ENCODE measurements at places on chromosomes 7 and 10.

GRCh38 chr7:2771274-2771731, 72.8 kb downstream of the GNA12 start:
- DNase-seq = no peak

DNA sequence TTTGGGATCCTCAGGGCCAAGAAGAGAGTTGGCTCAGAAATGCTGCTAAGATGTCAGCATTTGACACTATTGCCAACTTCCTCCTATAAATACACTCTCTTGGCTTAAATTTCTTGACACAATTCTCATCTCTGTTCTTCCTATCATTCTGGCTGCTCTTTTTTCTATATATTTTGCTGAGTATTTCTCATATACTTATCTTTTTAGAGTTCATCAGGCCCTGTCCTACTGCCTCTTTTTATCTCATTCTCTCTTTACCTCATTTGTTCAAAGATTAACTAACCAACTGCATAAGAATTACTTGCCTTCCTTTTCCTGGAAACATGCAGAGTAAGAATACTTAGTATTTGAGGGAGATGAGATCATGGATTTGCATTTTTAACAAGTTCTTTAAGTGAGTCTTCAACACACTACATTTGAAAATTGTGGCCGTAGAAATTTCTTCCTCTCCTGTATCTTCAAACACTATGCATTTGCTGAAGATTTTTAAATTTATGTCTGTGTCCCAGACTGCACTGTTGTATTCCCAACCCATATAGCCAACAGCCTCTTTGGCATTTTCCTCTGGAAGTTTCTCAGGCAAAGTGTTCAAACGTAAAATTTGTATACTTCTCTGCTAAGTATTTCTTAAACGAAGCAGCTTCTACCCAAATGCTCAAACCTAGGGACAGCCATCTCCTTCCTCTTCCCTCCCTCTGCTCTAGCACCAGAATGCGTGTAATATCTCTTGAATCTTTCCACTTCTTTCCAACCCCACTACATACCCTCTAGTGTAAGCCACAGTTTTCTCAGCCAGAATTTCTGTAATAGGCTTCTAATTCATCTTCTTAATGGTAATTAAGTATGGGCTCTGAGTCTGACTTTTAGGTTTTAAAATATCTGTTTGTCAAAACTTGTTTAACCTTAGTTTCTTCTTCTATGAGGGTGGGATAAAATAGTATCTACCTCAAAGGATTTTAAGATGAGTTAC, 35.5 kb downstream of the ARL4A start:
- no peak for DNase-seq

- no peak for DNase-seq
These were observed 145.7 kb downstream of the ELAPOR2 start for GRCh38 chr7:86913709-86914108.

- peak; percentile 60 for DNase-seq
These were observed 129.9 kb downstream of the CFAP58 start for GRCh38 chr10:104483582-104483981.

GRCh38 chr7:149071641-149072437, 18.7 kb downstream of the ZNF786 start:
- no peak for DNase-seq

GRCh38 chr10:6022660-6023059, 39.5 kb downstream of the IL2RA start:
- no peak for DNase-seq

GRCh38 chr10:34161777-34162370, 653.2 kb downstream of the PARD3 start:
- no peak for DNase-seq

DNA sequence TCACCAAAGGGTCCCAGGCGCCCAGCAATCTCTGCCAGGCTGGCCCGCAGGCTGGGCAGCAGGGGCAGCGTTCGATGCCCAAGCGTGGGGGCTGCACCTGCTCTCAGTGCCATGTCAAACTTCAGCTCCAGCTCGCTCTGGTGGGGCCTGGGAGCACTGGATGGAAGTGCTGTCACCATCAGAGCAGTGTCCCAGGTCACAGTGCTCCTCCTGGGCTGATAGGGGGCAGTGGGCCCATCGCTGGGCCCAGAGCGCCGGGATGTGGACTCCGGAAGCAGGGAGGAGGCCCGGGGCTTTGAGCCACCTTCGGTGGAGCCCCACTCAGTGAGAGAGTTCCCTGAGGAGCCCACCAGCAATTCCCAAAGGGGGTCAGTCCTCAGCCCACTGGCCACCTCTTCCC, 2.2 kb downstream of the PRRT4 start:
- DNase-seq = no peak

- DNase-seq = no peak
These were observed 56.9 kb downstream of the ADK start for GRCh38 chr10:74207691-74208480.

DNA sequence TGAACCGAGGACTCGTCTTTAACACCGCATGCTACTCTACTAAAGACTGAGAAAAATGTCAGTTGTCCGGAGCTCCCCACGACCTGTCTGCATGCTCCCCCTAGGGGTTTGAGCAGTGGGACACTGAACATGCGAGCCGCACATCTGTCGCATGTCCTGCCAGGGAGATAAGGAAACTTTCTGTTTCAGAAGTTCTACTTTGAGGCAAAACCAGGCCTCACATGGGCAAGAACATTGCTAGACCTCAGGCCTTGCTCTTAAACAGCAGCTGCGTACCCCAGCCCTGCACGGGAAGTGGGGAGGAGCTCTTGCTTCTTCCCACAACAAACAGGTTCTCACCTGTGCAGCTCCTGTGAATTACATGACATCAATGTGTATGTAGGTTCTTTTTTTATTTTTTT, 30.3 kb upstream of the HERPUD2 start:
- DNase-seq = no peak

- DNase-seq = no peak
These were observed 35.8 kb upstream of the COBL start for GRCh38 chr7:51352174-51353100.

DNA sequence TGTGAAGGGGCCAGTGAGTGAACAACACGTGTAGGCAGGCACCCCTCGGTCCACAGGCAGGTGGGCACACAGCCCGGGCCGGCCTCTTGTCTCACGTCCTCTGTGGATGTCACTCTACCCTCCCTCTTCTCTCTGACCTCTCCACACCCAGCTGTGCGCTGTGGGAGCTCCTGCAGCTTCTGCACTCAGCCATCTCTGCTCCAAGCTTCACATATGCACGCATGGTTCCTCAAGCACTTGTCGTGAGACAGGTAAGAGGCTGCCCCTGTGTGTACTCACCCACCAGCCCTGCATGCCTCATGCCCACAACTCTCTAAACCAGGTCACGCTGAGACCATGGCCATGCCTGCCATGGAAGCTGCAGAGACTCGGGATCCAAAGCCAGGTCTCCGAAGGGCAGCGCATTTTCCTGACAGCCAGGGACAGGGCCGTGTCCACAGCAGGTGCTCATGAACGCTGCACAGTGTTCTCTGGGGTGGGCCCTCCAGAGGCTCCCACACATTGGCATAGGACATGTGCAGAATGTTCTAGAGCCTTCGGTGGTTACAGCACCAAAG, 477.5 kb downstream of the PTPRN2 start:
- DNase-seq = no peak

DNA sequence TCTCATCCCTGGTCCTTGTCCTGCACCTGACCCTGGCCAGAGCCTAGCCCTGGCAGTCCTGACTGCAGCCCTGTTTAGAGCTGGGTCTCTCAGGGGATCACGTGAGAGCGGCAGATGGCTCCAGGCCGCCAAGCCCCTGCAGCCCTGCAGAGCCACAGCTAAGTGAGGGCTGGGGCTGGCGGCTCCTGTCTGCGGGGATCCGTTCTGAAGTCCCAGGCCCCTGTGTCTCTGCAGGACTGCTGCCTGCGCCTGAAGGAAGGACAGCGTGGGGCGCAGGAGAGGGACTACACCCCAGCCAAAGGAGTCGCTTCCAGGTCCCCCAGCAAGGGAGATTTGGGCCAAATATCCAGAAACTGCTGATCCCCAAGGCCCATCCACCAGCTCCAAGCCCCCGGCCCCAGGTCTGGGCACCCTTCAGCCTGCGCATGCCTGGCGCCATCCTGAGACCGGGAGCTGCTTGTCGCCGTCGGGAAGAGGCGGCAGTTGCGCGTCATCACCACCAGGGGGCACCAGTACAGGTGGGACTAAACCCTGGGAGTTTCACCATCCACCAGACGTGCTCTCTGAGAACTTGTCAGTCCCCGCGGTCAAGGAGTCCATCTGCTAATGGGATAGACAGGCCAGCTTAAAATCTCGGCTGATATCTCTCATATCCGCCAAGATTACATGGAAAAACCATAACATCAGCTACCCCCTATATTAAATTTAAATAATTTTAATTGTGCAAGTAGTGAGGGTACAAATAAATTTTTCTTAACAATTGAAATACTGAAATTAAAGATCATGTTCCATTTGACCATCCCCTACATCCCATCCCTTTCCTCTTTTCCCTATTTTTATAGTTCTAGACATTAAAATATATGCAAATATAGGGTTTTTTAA, 25.1 kb upstream of the GHRHR start:
- peak; percentile 94 for DNase-seq

DNA sequence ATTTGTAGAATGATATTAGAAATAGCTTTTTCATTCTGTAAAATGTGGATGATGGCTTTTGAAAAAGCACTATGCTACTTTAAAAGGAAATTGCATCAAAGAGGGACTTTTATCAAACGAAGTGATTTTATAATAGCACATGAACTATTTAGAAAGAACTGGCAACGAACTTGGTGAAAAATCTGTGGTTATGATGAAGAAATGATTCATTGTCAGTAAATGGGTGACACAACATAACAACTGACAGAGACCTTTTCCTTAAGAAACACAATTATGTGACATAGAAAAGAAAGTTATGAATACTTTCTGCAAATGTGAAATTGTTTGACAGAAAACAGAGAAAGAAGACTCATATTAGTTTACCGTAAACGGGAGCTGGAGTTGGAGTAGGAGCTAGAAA, 60.7 kb upstream of the LAMB4 start:
- no peak for DNase-seq

DNA sequence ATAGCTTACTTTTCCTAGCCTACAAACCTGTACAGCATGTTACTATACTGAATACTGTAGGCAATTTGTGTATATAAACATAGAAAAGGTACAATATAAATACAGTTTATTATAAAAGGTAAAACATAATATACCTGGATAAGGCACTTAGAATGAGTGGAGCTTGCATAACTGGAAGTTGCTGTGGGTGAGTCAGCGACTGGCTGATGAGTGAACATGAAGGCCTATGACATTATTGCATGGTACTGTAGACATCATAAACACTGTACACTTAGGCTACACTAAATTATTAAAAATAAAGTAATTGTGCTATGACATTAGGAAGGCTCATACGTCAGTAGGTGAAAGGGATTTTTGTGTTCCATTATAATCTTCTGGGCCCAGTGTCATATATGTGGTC, 228.8 kb downstream of the HDAC9 start:
- DNase-seq = no peak

DNA sequence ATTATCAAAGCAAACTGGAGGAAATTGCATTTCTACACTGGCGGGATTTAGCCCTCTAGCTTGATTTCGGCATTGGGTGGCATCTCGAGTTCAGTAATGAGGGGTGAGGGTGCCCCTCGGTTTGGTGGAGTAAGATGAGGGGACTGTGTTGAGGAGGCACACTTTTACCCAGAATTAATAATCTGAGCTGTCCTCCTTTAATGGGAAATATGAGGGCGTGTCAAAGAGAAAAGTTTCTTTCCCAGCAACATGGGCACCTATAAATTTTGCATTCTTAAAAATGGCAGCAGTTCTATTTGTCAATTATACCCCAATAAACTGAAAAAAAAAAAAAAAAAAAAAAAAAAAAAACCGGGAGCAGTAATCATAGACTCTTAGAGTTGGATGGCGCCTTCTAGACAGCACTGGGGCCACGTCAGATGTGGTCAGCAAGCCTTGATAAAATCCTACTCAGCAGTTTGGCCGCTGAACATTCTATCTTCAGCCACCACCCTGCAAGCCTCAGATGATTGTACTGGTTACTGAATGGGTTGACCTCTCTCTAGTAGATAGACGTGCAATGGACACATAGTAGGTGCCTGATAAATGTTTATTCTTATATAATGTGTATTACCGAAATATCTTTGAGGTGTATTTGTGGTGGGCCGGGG, 931 bp downstream of the PAPSS2 start:
- no peak for DNase-seq

Measured in esophagus muscularis mucosa (tissue), 4 donors.